ENCODE measurements at places on chromosomes 2 and 18. TPM values are rescaled to one million over a fixed set of nuclear protein-coding genes. Genes with fewer than 3 reads are reported as not detected.

RGPD4 gene
- total RNA-seq: 0.23 TPM

GRCh38 chr2:3631161-3631850 lies 26.7 kb upstream of the ALLC start:
- H3K27ac ChIP-seq: no peak overlapping the region
- no peak overlapping the region for H3K4me3 ChIP-seq
- H3K4me1 ChIP-seq: no peaks in the 10 kb centered on the region
- H3K36me3 ChIP-seq: no peaks in the 10 kb centered on the region

SH3RF3 gene
- total RNA-seq: 1.4 TPM

HOXD3 gene
- not detected for total RNA-seq
